CD8-positive, alpha-beta memory T cell (primary cell): ENCODE measurements at places on chromosomes 4 and X. TPM values are rescaled to one million over a fixed set of nuclear protein-coding genes. Genes with fewer than 3 reads are reported as not detected.

Gene PHEX
- 20.8 TPM for total RNA-seq

Gene FRYL
- total RNA-seq: 69.3 TPM

Gene TKTL2
- not detected for total RNA-seq

Gene DSPP
- not detected for total RNA-seq

Gene ERVMER34-1
- total RNA-seq: not detected

Gene GC
- total RNA-seq: not detected

Gene PIR
- 2.6 TPM for total RNA-seq

Gene CYSLTR1
- 0.31 TPM for total RNA-seq

Gene CXCL8
- total RNA-seq: 0.51 TPM

Gene MAGEA11
- total RNA-seq: not detected

Gene PRKG2
- 0.59 TPM for total RNA-seq

Gene MND1
- total RNA-seq: 21.6 TPM

Gene NDST3
- total RNA-seq: not detected

Gene PCDH11X
- not detected for total RNA-seq

Gene ANKRD37
- 14.5 TPM for total RNA-seq

Gene CHRNA9
- total RNA-seq: 0.11 TPM

Gene KCTD8
- total RNA-seq: not detected
